ENCODE measurements at places on chromosomes 6 and 20. TPM values are rescaled to one million over a fixed set of nuclear protein-coding genes. Genes with fewer than 3 reads are reported as not detected.
A peak's percentile ranks its signal among the peaks of the same experiment; 100 is the strongest.

DNA sequence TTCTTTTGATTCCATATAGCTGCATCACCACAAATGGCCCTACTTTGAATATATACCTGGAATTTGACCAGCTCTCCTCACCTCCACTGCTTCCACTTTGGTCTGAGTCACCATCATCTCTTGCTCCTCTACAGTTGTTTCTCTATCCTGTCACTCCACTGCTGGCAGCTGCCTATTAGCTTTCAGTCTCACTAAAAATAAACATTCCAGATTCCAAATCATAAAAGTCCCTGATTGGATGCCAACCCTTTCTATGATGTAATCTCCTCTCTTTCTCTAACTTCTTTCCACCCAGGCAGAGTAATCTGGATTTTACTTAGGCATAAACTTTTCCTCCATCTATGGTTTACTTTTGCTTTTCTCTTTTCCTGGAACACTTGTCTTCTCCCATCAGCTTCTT, 49.1 kb downstream of the RFPL4B start:
- no peak for DNase-seq

DNA sequence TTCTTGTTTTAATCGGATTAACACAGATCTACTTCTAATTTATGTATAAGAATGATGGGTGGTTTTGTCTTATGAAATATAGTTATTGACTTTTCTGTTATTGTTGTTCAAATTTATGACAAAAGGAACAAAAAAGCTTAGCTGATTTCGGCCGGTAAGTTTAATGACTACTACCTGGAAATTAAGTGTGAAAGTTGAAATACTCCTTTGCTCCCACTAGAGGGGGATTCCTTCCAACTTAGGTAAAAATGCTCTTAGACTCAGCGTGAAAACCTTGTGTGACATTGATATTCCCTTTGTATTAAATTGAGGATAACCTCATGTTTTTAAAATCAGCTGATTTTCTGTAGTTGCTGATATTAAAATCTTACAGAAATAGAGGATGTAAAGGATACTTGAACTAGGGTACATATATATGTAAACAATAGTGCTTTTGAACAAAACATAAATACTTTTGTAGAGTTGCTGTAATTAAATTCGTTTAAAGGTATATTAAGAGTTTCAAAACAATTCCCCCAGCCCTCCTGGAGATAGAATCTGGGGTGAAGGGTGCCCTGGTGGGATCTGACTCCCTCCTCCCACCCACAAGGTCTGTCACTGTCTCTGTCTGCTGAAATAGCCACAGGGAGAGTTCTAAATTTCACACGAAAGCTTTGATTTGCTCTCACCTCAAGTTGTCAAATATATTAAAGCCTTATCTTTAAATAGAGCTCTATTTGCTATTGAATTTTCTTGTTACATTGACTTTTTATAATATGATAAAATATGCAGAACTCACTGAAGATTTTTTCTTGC, 257.5 kb downstream of the ARID1B start:
- peak; percentile 81 for DNase-seq

DNA sequence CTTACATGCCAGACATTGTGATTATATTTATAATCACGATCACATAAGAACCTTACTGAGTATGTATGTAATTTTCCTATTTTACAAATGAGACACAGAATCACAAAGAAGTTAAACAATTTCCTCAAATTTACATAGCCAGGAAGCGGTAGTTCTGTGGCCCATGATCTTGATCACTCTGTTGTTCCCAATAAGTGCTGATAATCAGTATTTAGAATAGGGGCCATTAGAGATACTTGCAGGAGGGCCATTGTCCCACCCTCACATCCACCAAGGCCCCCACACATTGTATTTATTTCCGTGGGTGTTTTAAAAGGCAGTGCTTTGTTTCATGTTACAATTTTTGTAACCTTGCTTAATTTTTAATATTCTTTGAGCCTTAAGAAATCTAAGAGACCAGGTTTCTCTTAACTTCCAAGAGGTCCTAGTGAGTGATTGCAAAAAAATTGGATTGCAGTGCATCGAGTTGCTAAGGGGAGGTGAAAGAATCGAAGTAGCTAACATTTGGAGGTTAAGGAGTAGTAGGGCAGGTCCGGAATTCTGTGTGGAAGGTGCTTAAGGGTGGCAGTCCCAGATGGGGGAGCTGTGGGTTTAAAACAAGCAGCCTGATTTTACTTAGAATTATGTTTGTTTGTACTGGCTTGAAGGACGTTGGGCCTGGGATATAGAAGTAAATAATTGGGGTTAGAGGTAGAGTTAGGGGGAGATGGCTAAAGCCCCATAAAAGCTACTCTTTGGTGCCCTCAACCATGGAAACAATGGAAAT, 339.4 kb downstream of the CDKAL1 start:
- DNase-seq, result peak; percentile 5

DNA sequence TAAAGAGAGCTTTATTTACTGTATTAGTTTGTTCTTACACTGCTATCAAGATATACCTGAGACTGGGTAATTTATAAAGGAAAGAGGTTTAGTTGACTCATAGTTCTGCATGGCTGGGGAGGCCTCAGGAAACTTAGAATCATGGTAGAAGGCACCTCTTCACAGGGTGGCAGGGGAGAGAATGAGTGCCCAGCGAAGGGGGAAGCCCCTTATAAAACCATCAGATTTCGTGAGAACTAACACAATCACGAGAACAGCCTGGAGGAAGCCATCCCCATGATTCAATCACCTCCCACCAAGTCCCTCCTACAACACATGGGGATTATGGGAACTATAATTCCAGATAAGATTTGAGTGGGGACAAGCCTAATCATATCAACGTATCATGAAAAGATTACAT, 27.2 kb downstream of the ARID1B start:
- DNase-seq, result no peak

- peak; percentile 9 for DNase-seq
These were observed 50.7 kb downstream of the ANKRD60 start for GRCh38 chr20:58177799-58178198.

- DNase-seq, result peak; percentile 4
These were observed 3.2 kb downstream of the SESN1 start for GRCh38 chr6:109091314-109092024.

GRCh38 chr20:5657190-5657875, 92.9 kb upstream of the SHLD1 start:
- DNase-seq, result peak; percentile 97

GRCh38 chr6:34658605-34659265, 37.8 kb downstream of the ILRUN start:
- no peak for DNase-seq

Gene SLC35B2
- 103 TPM for polyA plus RNA-seq

Gene SLC17A9
- 23.2 TPM for polyA plus RNA-seq

Gene HSPA1L
- polyA plus RNA-seq, result 0.85 TPM
